GM13976 (cell line): ENCODE measurements at places on chromosomes 12 and 14.

DNA sequence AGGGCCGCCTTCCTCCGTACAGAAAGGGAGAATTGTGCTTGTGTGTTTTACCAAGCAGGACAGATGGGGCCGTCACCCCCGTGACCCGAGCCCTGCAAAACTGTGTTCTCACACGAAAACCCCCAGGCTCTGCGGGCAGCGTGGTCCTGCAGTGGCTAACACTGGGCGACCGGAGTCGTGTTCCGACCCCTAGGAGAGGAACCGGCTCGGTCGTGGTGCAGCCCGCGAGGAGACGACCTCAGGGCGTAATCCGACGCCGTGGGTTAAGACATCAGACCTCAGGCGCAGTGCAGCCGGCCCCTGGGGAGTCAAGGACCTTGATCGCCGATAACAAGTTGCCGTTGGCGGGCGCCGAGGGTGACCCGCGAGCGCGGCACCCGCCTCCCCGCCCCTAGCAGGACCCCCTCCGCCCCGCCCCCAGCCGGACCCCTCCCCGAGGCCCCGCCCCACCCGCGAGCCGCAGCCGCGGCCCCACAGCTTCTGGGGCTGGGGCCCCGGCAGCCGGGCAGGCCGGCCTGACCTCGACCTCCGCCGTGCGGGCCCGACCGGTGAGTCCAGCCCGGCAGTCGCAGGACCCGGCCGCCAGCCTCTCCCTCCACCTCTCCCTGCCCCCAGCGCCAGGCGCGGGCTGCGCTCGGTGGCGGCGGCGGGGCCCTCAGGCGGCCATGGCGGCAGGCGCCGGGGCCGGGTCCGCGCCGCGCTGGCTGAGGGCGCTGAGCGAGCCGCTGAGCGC lies at the start of gene CHPT1:
Gene CHPT1, plus strand, starts transcription at position 444 of the 733 bp plus-strand sequence. Its CDS starts 222 bp downstream, at position 666.
- peak; percentile 81 for DNase-seq

DNA sequence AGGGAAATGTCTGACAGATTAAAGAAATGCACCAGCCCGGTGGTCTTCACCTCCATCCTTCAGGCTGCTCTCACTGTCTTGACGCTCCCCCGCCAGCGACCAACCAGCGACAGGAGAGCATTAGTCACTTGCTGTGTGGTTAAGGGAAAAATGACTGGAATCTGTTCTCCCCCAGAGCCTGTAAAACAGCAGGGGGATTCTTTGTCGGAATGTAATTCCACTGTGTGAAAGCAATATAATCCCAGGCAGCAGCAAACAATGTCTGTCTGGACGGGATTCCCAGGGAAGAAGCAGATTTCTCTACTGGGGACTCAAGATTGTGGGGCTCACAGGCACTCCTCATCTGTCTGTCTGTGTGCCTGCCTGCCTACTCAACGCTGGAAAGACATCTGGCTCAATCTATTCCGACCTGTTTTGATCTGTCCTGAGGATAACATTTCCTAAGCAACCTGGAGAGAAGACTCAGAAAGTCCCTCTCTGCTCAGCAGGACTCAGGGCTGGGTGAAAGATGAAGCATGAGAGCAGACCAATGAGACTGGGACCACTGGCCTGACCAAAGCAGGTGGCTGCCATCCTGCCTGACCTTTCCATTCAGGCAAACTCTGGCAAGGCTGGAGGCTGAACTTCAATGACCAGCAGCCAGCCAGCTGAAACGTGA lies 54.6 kb downstream of the NUAK1 start:
- no peak for DNase-seq

- no peak for DNase-seq
These were observed 303.3 kb upstream of the TMPO start for GRCh38 chr12:98211909-98212695.

DNA sequence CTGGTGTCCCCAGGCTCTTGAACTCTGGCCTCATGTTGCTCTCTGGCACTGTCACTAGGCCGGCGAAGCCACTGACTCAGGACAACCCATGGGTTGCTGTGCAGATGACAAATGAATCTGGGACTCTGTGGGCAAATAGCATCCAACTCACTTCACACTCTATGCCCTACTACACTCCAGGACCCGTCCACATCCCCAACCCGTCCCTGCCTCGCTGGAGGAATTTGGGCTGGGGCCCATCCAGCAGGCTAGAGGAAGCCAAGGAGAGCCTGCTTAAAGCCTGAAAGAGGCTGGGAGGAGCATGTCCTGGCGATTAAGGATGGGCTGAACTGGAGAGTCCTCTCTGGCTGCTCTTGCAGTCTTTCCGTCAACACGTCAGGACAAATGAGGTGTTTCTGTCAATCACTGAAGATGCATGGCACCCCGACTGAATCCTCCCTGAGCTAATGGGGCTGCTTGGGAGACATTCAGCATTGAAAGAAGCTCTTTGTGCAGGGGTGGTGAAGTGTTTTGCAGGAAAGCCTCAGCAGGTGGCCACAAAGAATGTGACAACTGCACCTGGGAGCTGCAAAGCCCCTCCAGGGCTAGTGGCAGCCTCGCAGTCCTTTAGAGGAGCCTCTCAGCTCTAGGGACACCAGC lies 71.7 kb downstream of the ANO2 start:
- no peak for DNase-seq

DNA sequence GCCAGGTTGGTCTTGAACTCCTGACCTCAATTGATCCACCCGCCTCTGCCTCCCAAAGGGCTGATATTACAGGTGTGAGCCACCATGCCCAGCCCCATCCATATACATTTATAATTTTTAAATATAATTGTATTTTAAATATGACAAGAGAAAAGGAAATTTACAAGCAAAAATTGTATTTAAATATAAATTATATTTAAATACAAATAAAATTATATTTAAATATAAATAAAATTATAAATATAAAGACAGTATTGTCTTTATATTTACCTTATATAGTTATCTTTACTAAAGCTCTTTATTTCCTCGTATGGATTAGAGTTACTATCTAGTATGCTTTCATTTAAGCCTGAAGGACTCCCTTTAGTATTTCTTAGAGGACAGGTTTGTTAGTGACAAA lies 11.9 kb upstream of the ATF7 start:
- no peak for DNase-seq

- DNase-seq = no peak
These were observed 644.2 kb downstream of the NOVA1 start for GRCh38 chr14:25953532-25954139.
